WTC11 (cell line): ENCODE measurements at places on chromosomes 1 and 21. TPM values are rescaled to one million over a fixed set of nuclear protein-coding genes. Genes with fewer than 3 reads are reported as not detected.
A peak's percentile ranks its signal among the peaks of the same experiment; 100 is the strongest.

HSPB7 gene
- 0.11 to 0.23 TPM (median 0.21 TPM) in 3 replicates for total RNA-seq

KDF1 gene
- total RNA-seq, result 18.9 to 19.8 TPM (median 19.0 TPM) in 3 replicates

MED8 gene
- total RNA-seq, result 17.7 to 19.5 TPM (median 18.0 TPM) in 3 replicates

UQCRHL gene
- 2.6 to 3.8 TPM (median 2.7 TPM) in 3 replicates for total RNA-seq

C8B gene
- total RNA-seq, result 0.30 to 0.46 TPM in 2 of 3 replicates, not detected in the other

CFHR3 gene
- 0.24 to 0.80 TPM (median 0.27 TPM) in 3 replicates for total RNA-seq

DNA sequence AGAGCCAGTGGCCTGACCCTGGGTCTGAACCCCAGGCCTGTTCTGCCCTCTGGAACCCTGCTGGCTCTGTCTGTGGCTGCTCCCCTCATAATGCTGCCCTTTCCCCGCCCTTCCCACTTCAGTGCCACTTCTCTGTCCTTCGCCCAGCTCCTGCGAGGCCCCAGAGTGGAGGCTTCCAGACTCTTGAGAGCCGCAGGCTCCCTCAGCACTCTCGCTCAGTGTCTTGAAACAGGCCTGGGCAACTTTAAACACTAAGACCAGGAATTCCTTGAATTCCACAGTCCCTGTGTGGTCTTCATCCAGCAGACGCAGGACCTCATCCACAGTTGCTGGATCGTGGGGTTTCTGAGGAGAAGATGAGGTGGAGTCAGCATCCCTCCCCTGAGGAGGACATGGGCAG is 3.5 kb downstream of the CRNN start:
- H3K4me3 ChIP-seq, result no peak overlapping the region
- H3K4me1 ChIP-seq, result no peaks in the 10 kb centered on the region
- peaks cover 7% of the 10 kb centered on the region for H3K27me3 ChIP-seq
- DNase-seq, result no peak
- H3K27ac ChIP-seq, result no peak overlapping the region
- H3K36me3 ChIP-seq, result peaks cover 65% of the 10 kb centered on the region

- H3K27me3 ChIP-seq, result no peaks in the 10 kb centered on the region
- no peak for DNase-seq
- H3K4me1 ChIP-seq, result peaks cover 6% of the 10 kb centered on the region; the same call in 1 of the 2 replicates
- H3K36me3 ChIP-seq, result peaks cover 3% of the 10 kb centered on the region; the same call in 1 of the 2 replicates
- H3K4me3 ChIP-seq, result no peak overlapping the region
Measured at GRCh38 chr1:99738858-99739465, 27.5 kb downstream of the FRRS1 start.

GRCh38 chr1:48777219-48777895 is 666 bp upstream of the BEND5 start:
- H3K4me1 ChIP-seq, result peaks cover 10% of the 10 kb centered on the region
- peaks cover 6% of the 10 kb centered on the region for H3K27me3 ChIP-seq
- H3K27ac ChIP-seq, result peak overlapping the region; percentile 33; the same call in 1 of the 2 replicates

GRCh38 chr1:58773406-58773840 is 10.4 kb downstream of the JUN start:
- H3K4me1 ChIP-seq, result peaks cover 12% of the 10 kb centered on the region
- no peaks in the 10 kb centered on the region; the same call in 1 of the 2 replicates for H3K27me3 ChIP-seq
- DNase-seq, result no peak
- H3K27ac ChIP-seq, result no peak overlapping the region

DNA sequence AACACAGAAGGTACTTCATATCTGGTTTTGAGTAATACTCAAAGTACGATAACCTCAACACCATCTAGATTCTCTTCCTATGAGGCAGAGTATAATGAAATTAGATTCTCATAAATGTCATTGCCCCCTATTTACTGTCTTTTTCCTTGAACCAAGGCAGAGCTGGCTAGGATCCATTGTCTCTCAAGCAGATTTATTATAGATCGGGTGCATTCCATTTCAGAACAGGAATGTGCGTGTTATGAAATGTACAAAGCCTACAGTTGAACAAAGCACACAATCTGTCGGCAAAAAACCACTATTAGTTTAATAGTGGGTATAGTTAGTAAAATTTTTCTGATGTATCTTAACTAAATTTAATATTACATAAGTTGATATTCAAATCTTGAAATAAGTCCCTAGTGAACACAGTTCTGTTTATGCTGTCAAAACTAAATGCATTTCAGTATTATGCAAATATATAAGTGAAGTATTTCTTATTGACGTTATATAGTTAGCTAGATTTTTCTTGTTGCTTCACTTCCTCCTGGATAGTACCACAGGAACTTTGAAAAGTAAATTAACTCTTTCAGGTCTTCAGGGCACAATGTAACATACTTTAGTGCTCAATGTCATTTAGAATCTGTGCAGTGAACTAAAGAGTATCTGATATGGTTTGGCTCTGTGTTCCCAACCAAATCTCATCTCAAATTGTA is 92.1 kb downstream of the DDAH1 start:
- H3K27me3 ChIP-seq, result no peaks in the 10 kb centered on the region
- no peaks in the 10 kb centered on the region for H3K36me3 ChIP-seq
- H3K27ac ChIP-seq, result peak overlapping the region; percentile 11; the same call in 1 of the 2 replicates
- H3K4me1 ChIP-seq, result peaks cover 18% of the 10 kb centered on the region
- DNase-seq, result no peak
